Melanocyte of skin (primary cell): ENCODE measurements at places on chromosomes 3 and 15. TPM values are rescaled to one million over a fixed set of nuclear protein-coding genes. Genes with fewer than 3 reads are reported as not detected.

TCF12 gene
- 49.2 and 108 TPM in 2 replicates for total RNA-seq

IGF2BP2 gene
- total RNA-seq: 25.1 and 57.4 TPM in 2 replicates

CACNA2D3 gene
- total RNA-seq: 0.36 TPM in 1 of 2 replicates, not detected in the other

TMEM202 gene
- not detected in 2 replicates for total RNA-seq

ACTC1 gene
- not detected in 2 replicates for total RNA-seq

ANKRD34C gene
- total RNA-seq: not detected in 2 replicates

AMT gene
- total RNA-seq: 0.36 and 1.4 TPM in 2 replicates

BLM gene
- 7.6 and 9.3 TPM in 2 replicates for total RNA-seq

SNX22 gene
- under 0.01 TPM in 1 of 2 replicates, not detected in the other for total RNA-seq

SLC38A3 gene
- total RNA-seq: not detected in 2 replicates

CADM2 gene
- total RNA-seq: not detected in 2 replicates

NEK10 gene
- 1.0 and 2.9 TPM in 2 replicates for total RNA-seq
